ENCODE measurements at places on chromosomes 11 and 22.

DNA sequence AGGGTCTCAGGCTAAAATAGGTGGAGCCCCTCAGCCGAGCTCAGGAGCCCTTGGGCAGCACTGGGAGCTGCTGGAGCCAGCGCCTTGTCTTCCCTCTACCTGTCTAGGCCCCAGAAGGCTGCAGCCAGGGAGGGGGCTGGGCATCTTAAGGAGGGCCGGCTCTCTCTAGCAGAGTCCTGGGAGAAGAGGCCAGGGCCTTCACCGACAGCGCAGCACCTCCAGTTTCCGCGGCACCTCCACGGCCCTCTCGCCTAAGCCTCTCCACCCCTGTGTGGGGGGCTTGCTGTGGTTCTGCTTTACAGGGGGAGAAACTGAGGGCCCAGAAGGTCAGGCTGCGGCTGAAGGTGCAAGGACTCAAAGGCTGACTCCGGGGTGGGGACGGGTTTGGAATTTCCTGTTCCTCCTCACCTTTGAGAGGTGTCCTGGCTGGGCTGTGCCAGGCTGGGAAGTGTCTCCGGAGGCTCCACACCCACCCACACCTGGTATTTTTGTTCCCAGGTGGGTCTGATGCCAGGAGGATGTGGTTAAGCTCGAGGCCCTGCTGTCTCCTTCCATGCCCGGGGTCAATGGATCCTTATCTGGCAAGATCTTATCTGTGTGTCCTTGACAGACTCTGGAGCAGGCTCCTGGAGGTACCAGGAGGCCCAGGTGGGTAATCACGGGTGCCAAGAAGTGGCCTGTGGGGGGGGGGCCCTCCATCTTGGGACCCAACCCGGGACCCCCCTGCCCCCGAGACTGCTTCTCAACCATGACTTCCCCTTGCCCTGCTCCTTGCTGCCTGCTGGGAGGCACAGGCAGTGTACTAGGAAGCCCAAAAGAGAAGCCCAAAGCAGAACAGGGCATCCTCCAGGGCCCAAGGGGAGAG lies 95.3 kb upstream of the FGF3 start:
- no peak for DNase-seq

DNA sequence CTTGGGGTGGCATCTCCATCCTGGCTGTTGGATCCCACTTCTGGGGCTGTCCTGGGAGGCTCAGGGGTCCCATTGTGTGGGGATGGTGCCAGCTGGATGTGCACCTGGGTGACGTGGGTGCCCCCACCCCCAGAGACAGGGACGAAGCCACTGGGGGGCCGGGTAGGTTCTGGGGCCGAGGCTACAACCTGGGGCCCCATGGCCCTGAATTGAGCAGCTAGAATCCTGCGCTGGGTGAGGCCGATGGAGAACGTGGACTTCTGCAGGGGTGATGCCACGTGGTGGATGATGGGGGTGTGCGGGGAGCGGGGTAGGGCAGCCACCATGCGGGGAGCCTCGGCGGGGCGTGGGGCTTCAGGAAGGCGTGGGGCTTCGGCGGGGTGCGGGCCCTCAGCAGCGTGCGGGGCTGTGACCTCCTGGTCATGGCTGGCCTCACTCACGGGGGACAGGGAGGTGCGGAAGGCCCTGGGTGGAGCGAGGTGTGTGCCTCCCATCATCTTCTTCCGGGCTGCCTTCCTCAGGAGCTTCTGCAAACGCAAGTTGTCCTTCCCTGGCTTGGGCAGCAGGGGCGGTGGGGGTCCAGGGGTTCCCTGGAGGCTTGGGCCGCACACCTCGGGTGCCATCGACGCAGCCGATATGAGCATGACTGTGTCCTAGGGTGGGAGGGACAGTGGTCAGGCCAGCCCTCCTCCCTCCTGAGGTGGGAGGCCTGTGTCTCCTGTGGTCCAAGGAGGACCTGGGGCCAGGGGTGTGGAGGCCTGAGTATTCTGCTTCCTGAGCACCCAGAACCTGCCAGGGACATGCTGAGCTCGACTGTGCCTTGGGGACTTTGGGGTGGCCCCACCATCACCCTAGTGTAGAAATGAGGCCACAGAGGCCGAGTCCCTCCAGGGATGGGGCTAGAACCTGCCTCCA lies 1.5 kb downstream of the PRR33 start:
- DNase-seq: no peak

DNA sequence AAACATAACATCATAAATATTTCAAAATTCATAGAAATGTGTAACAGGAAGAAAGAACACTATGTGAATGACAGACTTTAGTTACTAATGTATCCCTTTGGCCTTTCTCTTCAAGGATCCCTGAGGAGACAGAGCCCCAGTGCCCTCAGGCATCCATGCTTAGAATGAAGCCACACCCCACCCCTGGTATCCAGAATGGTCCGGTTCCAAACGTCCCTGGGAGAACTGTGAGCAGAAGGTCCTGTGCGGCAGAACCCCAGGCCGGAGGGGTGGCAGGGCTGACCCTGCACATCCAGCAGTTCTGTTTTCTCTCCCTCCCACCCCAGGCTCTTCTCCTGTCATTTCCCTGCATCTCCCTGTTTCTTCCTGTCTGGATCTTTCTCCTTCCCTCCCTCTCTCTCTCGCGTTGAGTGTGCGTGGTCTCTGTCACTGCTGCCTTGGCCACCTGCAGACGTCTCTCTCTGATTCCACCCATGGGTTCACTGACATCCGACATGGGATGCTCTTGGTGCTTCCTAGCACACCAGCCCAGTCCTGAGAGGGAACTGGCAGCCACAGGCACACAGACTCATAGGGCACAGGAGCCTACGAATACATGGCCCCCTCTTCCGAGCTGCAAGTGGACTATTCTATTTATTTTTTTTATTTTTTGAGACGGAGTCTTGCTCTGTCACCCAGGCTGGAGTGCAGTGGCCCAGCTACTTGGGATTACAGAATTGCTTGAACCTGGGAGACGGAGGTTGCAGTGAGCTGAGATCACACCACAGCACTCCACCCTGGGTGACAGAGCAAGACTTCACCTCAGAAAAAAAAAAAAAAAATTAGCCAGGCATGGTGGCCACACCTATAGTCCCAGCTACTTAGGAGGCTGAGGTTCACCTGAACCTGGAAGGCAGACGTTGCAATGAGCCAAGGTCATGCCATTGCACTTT lies 5.7 kb downstream of the RFPL1 start:
- no peak for DNase-seq

DNA sequence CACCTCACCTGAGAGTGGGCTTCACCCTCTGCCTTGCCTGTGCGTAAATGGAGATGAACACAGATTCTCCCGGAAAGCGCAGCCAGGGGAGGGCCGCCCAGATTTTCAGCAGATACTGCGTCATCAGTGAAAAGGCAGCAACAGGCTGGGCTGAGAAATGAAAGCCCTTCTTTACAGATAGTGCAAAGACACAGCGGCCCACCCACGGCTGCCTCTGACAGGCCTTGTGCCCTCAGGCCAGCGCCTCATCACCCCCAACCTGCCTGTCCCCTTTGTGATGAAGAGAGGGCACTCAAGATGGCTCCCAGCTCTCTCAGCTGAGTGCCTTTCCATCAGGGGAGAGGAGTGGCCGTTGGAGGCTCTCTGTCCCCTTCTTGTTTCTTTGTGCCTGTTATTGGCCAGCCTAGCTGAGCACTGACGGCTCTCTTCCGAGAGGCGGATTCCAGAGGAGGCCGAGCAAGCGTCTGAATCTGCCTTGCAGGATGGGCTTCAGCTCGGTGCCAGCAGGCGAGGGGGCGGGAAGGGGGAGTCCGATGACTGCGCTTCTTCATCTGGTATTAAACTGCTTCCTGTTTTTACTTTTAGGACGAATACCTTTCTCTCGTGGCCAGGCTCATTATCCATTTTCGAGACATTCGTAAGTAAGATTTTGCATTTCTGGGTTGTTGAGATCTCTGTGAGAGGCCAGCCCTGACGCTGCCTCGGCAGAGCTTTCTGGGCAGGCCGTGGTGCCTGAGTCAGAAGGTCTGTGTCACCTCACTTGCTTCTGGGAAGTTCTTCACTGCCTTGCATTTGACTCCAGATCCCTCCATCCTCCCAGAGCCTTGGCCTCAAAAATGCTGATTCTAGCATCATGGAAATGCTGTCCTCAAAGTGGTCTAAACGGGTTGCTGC lies 43.7 kb downstream of the MED15 start:
- no peak for DNase-seq

- no peak for DNase-seq
These were observed 56.1 kb downstream of the PTPRJ start for GRCh38 chr11:48036466-48036865.

DNA sequence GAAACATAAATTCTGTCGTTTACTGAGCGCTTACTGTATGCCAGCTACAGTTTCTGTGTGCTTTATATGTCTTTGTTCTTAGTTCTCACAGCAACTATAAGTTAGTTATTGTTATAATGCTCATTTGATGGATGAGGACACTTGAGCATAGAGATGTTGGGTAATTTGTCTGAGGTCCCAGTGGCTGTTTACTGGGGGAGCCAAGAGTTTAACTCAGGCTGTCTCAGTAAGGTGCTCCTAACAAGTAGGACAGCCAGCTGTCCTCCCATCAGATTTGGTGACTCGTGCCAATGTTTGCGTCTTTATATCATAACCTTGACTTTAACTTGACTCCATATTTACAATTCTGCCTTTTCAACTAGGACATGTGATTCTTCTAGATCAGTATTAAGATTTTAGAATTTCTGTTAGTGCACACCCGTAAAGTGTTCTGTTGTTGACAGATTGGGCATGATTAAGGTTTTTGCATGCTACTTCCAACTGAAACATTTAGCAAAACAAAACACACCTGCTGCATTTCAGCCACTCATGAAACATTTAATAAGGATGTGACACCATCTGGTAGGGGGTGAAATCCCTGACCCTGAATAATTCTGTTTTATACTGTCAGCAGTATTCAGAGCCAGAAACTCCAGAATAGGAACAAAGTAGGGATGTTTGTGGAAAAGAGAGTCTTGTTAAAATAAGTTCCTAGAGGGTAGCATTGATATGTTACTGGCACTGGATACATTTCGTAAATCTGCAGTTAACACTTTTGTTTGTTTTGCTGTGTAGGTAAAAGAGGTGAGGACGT lies 1.9 kb downstream of the REXO2 start:
- DNase-seq: no peak

DNA sequence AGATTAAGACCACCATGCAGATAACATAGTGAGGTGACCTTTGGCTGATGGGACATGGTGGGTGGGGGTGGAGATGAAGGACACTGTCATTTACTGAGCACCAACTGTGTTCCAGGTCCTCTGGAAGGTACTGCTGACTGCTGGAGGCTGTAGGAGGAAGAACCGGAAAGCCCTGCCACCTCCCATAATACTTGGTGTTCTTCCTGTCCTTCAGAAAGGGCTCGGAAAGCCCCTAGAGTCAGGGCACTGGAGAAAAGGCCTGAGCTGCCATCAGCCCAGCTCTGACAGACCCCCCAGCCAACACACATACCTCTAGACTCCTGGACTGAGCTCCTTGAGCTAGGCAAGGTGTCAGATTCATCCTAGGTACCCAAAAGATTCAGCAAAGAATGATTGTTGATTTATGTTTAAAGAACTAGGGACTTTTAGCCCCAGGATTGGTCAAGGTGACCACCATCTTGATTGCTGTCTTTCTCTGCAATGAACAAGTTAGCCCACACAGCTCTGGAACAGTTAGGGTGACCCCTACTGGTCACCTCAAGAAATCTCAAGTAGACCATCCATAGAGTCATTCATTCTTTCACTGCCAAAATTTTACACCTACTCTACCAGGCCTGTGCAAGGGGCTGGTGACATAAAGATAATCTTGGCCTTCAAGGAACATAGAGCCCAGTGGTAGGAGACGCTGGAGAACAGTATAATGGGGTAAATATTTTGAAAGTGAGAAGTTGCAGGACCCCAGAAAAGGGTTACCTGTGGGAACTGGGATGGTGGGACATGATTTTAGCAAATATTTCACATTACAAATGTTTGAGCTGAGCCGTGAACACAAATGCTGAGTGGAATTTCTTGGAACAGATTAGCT lies 39.4 kb downstream of the IRAG1 start:
- DNase-seq: no peak

- no peak for DNase-seq
These were observed 374.1 kb downstream of the TENM4 start for GRCh38 chr11:79066456-79067351.

DNA sequence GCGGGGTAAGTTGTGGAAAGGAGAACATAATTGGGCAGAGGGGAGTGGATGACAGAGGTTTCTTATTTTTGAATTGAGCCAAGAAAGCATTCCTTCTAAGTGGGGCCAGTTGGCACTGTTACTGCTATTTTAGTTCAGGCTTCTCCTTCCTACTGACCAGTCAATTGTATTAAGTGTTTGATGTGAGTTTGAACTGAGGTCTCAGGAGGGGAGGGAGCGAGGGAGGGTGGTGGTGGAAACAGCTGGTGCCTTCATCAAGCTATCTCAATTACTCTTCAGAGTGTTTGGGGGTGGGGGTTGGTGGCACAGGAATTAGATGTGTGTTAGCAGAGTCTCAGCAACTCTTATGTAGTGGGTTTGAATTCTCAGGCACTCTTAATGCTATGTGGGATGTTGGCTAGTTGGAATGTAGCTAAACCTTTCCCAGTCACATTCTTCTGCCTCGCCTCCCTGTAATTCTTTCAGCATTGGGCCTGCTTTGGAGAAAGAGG lies 14.5 kb downstream of the CTNND1 start:
- DNase-seq: no peak

GRCh38 chr22:25110596-25110845 lies 89.1 kb upstream of the CRYBB3 start:
- no peak for DNase-seq

DNA sequence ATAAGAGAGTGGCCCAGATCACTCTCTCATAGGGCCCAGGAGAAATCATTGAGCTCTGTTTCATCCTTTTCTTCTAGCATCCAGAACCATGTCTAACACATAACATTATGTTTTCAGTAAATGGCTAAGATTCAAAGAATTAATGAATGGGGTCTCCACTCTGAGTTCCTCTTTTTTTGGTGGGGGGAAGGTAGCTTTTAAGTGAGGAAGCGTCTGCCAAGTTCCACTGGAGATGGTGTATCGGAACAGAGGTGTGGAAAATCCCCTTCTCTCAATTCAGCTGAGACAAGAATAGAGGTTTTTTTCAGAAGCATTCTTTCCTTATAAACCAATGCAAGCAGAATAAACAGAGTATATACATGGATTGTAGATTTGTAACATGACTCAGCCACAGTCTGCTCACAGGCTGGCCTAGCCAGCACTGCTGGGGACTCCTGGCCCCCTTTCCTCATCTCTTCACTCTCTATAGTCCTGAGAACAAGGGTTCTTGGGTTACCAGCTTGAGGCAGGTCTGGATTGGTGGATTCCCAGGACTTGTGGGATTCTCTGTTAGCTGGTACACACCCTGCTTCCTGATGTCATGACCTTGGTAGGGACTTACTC lies 97.2 kb downstream of the TRAF6 start:
- DNase-seq: no peak

DNA sequence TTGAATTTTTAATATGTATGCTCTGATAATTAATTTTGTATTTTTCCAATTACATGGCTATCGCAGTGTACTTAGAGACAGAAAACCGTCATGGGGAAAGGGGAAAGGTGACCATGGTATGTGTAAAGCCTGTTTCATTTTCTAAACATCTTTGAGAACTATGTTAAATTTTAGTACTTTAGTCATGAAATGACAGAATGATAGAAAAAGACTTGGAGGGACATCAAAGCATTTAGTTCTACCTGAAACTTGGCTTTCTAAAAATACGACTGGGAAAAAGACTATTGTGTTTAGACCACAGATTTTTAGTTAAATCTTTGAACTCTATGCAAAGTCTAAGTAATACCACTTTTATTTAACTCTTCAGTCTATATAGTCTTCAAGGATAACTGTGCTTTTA lies 54.1 kb downstream of the MAML2 start:
- DNase-seq: no peak
